ENCODE measurements at places on chromosomes 11 and 22.

- no peaks in the 10 kb centered on the region for H3K36me3 ChIP-seq
- no peak overlapping the region for H3K27ac ChIP-seq
- H3K4me3 ChIP-seq: no peak overlapping the region
- H3K4me1 ChIP-seq: peaks cover 11% of the 10 kb centered on the region
- H3K27me3 ChIP-seq: no peaks in the 10 kb centered on the region
Observed at GRCh38 chr22:17269607-17270261, 50.5 kb upstream of the ADA2 start.

DNA sequence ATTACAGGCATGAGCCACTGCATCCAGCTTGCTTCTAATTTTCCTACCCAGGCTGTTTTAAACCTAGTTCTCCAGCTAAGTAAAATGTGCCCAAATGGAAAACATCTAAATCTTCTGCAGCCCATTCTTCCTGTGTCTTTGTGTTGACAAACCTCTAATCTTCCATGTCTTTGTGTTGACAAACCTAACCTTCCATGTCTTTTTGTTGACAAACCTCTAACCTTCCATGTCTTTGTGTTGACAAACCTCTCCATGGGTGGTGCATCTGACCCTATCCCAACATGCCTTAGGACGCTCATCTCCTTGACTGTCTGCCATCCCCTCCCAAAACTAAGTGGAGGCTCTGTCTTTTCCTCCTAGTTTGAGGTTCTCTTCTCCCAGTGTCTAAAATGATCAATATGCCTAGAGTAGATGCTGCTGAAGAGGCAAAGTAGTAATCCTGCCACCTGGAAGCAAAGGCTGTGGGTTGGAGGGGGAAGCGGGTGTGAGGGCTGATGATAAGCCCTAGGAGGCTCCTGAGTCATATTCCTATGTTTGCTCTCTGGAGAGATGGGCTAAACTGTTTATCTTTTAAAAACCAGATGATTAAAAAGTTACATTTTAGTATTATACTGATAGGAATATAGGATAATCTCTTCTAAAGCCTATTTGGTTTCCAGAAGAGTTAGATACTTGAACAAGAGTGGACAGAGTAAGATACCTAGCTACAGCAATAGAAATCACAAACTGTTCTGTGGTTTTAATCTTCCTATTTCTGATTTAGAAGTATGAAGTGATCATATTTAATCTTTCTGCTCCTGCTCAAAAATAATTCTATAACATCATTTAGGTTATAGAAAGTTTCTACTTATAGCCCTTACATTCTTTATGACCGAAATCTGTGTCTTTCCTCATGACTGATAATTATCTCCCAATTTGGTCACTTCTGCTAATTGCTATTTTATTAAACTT is 7.9 kb downstream of the FEN1 start:
- no peak for DNase-seq
- H3K27ac ChIP-seq: no peak overlapping the region
- H3K4me1 ChIP-seq: peaks cover 6% of the 10 kb centered on the region

DNA sequence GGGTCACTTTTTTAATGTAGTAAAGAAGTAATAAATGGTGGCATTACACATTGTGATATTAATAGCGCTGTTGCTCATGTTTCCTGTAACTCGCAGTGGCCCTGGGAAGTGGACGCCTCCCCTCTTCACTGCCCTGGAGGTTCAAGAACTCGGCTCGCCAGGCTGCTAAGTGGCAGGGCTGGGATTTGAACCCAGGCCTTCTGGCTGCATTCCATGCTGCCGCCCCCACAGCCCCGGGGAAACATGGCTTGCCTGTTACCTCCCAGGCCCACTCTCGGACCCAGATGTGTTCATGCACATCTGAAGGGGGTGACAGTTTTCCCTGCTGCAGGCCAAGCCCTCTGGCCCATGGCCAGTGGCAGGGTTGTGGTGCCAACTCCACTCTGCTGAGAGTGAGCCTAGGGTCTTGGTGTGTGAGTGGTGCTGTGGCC is 25.0 kb upstream of the MGAT3 start:
- peaks cover 12% of the 10 kb centered on the region for H3K36me3 ChIP-seq
- H3K4me1 ChIP-seq: no peaks in the 10 kb centered on the region
- no peak for DNase-seq
- H3K27ac ChIP-seq: no peak overlapping the region
- H3K27me3 ChIP-seq: no peaks in the 10 kb centered on the region

DNA sequence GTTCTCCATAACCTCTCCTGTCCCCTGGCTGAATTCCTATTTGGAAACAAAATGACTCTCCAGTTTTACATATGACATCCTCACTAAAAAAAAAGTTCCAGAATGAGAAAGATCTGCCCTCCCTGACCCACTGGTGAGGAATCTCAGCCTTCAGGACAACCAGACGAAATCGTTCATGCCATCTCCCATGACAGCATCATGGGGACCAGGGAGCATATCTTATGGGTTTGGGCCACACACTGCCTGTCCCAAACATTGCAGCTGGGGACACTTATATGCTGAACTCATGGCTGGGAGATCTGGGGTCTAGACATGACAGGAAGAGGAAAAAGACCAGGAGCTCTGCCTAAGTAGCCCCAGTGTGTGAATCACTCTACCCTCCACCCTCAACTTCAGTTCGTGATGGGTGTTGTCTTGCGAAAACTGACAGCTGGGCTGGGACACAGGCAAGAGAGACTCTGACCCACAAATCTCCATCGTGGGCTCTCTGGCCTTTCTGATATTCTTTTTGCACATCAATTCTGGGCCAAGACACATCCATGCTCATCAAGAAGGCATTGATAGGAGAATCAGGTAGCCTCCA is 102.0 kb downstream of the ZNF280B start:
- DNase-seq: no peak
- no peaks in the 10 kb centered on the region for H3K27me3 ChIP-seq
- no peaks in the 10 kb centered on the region for H3K36me3 ChIP-seq

GRCh38 chr22:36875741-36876140 is 14.9 kb downstream of the NCF4 start:
- peaks cover 11% of the 10 kb centered on the region for H3K4me1 ChIP-seq
- no peak for DNase-seq
- no peaks in the 10 kb centered on the region for H3K27me3 ChIP-seq
- H3K27ac ChIP-seq: no peak overlapping the region
